Ureter (tissue), 1 donor: ENCODE measurements at places on chromosomes 7 and 10. TPM values are rescaled to one million over a fixed set of nuclear protein-coding genes. Genes with fewer than 3 reads are reported as not detected.
A peak's percentile ranks its signal among the peaks of the same experiment; 100 is the strongest.

DNA sequence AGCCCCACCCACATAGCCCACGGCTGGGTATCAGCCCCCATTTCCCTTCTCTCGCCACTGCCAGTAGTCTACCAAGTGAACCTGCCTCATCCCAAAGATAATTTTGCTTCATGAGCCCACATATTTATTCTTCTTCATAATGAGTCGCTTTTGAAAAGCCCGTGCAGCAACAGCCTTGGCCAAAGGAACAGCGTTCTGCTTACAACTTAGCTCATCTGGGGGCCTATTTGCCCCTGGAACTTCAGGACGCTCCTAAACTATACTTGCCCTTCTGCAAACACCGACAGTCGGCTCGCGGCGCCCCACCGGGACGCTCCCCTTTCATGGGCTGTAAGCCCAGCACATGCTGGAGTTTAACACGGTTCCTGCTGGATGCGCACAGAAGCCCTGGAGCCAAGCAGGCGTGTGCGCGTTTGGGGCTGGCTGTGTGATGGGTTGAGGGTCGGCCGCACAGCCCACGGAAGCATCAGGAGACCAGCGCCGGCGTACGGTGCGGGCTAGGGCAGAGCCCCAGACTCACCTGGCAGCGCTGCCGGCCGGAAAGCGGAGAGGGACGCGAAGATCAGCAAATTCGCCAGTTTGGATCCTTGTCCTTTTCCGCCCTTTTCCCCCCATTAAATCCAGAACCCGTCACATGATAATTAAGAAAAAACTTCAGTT, 370 bp downstream of the TMEM60 start:
- peak; percentile 52 for DNase-seq

DNA sequence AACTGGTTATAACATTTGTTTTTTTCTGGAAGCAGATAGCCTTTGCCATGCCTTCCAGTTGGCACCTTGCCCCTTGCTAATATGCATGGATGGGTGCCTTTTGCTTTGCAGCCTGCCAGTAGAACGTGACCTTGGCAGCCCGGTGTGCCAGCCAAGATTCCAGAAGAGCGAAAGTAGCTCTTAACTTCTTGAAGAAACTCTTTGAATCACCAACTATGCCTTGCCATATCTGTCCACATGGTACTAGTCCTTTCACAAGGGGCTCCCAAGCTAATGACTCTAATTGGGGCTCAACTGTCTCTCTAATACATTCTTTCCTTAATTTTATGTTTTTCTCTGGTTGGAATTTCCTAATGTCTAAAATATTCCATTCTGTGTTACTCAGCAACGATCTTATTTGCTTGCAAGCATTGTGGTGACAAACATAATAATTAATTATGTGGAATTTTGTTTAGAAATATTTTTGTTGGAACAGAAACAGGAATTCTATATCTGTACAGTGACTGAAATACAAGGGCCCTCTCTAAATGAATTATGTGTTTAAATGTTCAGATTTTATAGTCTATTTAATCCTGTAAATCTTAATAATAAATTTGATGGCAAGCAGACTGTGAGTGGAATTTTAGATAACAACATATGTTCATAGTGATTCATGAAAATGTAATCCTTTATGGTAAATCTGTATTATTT, 45.8 kb downstream of the HDAC9 start:
- peak; percentile 48 for DNase-seq

DNA sequence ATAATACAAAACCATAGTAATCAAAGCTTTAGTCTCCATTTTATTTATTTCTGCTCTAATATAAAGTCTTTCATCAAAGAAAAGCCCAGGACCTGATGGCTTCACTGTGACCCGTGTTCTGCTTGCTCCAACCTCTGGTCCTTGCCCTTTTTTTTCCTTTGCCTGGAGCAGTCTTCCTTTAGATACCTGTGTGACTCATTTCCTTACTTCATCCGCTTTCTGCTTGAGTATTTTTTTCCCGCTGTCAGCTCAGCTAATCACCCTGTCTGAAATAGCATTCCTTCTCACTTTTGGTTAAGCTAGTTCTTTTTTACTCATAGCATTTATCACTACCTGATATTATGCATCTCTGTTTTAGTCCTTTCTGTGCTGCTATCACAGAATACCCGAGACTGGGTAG, 194.8 kb downstream of the ABCA13 start:
- no peak for DNase-seq

Gene TRIL
- 1.6 TPM for total RNA-seq

GRCh38 chr10:103837370-103838069, 17.9 kb downstream of the SH3PXD2A start:
- no peak for DNase-seq

DNA sequence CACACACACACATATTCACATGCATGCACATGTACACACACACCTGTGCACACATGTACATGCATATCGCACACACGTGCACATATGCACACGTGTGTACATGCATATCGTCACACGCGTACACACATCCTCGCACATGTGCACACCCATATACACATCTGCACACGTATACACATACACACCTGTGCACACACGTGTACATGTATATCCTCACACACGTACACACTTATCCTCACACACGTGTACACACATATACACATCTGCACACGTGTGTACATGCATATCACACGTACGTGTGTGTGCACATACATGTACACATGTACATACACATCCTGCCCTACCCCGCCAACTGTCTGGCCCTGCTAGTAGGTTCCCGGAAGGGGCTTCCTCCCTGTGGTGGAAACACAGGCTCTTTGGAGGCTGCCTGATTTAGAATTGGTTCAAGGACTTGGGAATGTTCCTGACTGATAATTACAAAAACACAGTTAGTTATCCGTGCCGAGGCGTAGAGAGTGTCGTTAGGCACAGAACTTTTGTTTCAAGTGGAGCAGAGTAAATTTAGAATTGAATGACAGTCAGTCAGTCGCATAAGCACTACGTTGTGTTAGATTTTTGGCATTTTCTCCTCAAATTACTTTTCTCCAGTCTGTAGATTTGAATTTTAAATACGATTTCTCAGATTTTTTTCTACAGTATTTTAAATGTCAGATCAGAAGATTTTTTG, 18.5 kb upstream of the PRKAR1B start:
- DNase-seq = no peak

DNA sequence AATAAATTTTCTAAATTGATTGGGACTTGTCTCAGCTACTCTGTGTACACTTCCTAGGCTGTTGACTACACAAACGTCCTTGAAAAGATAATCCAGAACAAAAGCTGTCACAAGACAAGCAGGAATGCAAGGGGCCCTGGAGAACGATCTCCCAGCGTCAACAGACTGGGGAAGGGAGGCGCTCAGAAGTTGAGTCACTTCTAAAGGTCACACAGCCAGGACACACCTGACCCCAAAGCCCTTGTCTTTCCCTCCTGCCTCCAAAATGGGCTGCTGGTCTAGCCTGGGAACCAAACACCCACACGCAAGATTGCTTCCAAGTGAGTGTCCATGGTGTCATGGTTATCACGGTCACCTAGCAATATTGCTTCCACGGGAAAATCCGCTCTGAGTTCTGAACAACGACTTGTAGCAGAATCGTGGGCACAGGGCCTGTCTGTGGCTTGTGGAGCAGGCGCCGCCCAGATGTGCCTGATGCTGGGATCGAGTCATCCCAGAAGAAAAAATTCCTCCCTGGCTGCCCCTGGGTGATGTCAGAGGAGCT, 49.8 kb downstream of the SPOCK2 start:
- DNase-seq = no peak

- no peak for DNase-seq
These were observed 9.1 kb upstream of the TOMM7 start for GRCh38 chr7:22831602-22832305.

DNA sequence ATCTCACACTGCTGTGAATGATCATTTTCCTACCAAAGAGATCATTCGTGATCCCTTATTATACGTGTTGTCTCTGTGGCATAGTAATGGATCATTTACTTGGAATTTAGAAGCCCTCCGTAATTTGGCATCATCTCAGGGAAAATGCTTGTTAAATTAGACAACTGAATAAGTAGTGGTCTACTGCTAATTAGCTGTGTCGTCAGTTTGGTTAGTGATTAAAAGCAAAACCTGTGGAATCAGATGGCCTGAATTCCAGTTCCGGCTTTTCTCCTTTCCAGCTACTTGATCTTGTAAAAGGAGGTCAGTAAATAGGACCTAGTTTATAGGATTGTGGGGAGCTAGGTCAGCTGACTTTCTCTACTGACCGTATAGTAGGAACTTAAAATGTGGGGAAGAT, 65.6 kb downstream of the RBM33 start:
- DNase-seq = no peak

Gene DHTKD1
- total RNA-seq = 25.4 TPM

GRCh38 chr10:115063701-115064658, 29.2 kb upstream of the ATRNL1 start:
- no peak for DNase-seq

Gene HMX2
- total RNA-seq = not detected

Gene ENO4
- total RNA-seq = 0.73 TPM

Gene SPDYE11
- total RNA-seq = not detected

GRCh38 chr10:4008676-4009382, 223.8 kb upstream of the KLF6 start:
- DNase-seq = no peak

Gene FAM13C
- total RNA-seq = 26.6 TPM

Gene LRRC17
- 5.2 TPM for total RNA-seq

Gene CPXM2
- 23.6 TPM for total RNA-seq

GRCh38 chr10:35208949-35209613, 82.4 kb downstream of the CREM start:
- DNase-seq = no peak

- no peak for DNase-seq
These were observed 2.2 kb downstream of the EGFR start for GRCh38 chr7:55021053-55021452.

Gene SEMA3E
- total RNA-seq = 24.0 TPM

- no peak for DNase-seq
These were observed 64.4 kb downstream of the RAPGEF5 start for GRCh38 chr7:22292531-22292930.

DNA sequence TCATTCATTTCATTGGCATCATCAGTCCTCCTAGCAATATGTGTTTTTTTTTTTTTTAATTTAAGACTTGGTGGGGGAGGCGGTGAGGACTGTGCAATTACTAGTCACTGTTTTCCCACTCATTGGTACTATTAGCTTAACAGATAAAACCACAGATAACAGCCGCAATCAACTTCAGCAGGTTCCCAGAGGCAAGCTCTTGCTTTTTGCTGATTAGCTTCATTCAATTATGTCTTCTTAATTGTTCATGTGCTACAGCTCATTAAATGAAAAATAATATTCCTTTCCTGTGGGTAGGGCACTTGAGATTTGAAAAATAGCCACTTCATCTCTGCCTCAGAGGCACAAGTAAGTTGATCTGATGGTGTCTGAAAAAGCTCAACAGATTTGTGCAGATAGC, 215.5 kb downstream of the PCDH15 start:
- no peak for DNase-seq

Gene VTI1A
- 50.4 TPM for total RNA-seq

DNA sequence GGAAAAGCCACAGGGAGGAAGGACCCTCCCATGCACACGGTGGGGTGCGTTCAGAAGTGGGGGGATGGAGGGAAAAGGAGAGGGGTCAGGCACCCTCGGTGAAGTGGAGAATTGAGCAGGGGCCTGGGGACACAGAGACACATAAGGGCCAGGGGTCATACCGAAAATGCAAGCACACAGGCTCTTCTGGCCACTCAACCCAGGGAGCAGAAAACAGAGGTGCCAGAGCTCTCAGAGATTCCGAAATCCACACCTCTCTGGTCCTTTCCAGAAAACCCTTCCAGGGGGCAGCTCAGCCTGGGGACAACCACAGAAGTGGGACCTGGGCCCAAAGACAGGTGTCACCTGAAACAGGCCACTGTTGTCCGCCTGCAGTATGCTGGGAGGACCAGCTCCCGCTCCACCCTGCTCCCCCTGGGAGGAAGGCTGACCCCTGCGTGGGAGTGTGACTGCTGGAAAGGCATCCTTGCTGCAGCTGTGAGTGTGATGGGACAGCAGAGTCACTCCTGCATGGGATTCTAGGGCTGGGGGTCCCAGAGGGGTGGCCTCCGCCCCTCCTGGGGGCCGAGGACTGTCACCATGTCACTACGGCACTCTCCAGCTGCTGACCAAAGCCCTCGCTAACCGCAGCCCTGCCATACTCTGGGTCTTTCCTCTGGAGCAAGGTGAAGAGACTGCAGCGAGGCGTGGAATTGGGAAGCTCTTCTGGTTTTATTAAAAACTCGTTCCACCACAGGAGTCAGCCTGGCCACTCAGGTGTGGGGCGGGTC, 63.1 kb downstream of the TMEM209 start:
- no peak for DNase-seq

- DNase-seq = peak; percentile 83
These were observed at the start of gene BMI1 for GRCh38 chr10:22320591-22321155. Gene BMI1 (plus strand): TSS chr10:22321099. CDS start chr10:22326450, 5,351 bp downstream.

Gene SHOC2
- total RNA-seq = 68.3 TPM

Gene TMEM196
- 0.31 TPM for total RNA-seq

Gene RPEL1
- not detected for total RNA-seq

Gene TCAF2
- 14.3 TPM for total RNA-seq

Gene SPDYE8
- total RNA-seq = not detected

GRCh38 chr7:99126921-99127553, 16.9 kb downstream of the SMURF1 start:
- no peak for DNase-seq

Gene OR2A12
- not detected for total RNA-seq

GRCh38 chr10:43354330-43354635, 17.2 kb upstream of the FXYD4 start:
- no peak for DNase-seq
